ENCODE measurements at places on chromosomes 7 and 10. TPM values are rescaled to one million over a fixed set of nuclear protein-coding genes. Genes with fewer than 3 reads are reported as not detected.

DNA sequence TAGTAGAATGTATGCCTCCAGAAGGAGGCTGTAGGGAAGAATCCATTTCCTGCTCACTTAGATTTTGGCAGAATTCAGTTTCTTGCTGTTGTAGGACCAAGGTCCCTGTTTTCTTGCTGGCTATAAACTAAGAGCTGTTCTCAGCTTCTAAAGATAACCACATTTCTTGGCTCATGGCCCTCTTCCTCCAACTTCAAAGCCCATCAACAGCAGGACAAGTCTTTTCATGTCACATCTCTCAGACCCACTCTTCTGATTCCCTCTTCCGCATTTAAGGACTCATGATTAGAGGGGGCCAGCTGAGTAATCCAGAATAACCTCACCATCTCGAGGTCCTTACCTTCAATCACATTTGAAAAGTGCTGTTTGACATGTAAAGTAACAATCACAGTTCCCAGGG is 8.2 kb upstream of the LSM8 start:
- H3K4me1 ChIP-seq = no peaks in the 10 kb centered on the region
- no peaks in the 10 kb centered on the region for H3K27me3 ChIP-seq

DNA sequence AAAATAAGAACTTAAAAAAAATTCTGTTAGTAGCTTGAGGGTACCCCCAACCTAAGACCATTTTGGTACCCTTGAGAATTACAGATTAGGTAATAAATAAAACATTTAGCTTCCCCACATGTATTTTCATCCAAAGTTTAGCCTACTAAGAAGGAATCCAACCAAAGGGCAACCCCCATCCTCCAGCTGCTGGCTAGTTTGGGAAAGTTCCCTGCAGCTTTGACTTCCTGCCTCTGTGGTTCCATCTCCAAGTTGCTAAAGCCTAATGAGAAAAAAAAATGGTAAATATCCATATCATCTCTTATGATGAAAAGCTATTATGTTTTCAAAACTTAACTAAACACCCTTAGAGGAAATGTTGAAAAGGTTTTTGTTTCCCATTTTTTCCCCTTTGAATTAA is 547.2 kb downstream of the ANKRD7 start:
- H3K36me3 ChIP-seq = no peaks in the 10 kb centered on the region
- H3K4me1 ChIP-seq = no peaks in the 10 kb centered on the region
- no peak overlapping the region for H3K4me3 ChIP-seq
- H3K27me3 ChIP-seq = no peaks in the 10 kb centered on the region

The LIPN gene
- not detected for polyA plus RNA-seq

The TCAF2 gene
- 0.92 TPM for polyA plus RNA-seq

The ITGB8 gene
- 0.60 TPM for polyA plus RNA-seq

DNA sequence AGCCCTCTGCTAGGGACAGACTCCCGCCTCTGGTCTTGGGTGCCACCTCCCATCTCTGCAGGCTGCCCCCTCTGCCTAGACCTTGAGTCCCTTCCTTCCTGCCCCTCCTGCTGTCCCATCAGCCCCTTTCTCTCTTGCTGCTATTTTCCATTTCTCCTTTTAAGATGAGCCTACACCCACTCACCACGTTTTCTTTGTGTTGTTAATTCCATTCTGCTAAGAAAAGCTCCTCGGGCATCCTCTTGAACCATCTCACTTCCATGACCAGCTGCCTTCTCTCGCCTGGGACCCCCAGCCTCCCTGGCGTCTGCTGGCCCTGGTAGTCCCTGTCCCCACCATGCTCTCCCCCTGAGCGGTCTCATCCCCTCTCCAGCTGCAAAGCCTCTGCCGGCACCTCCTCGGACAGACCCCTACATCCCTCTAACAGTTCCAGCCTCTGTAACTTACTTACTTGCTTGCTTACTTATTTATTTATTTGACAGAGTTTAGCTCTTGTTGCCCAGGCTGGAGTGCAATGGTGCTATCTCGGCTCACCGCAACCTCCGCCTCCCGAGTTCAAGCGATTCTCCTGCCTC is 95.8 kb upstream of the SH2B2 start:
- no peaks in the 10 kb centered on the region for H3K27me3 ChIP-seq
- no peak for DNase-seq
- no peaks in the 10 kb centered on the region for H3K4me1 ChIP-seq
- H3K27ac ChIP-seq = no peak overlapping the region
- H3K36me3 ChIP-seq = peaks cover 26% of the 10 kb centered on the region

DNA sequence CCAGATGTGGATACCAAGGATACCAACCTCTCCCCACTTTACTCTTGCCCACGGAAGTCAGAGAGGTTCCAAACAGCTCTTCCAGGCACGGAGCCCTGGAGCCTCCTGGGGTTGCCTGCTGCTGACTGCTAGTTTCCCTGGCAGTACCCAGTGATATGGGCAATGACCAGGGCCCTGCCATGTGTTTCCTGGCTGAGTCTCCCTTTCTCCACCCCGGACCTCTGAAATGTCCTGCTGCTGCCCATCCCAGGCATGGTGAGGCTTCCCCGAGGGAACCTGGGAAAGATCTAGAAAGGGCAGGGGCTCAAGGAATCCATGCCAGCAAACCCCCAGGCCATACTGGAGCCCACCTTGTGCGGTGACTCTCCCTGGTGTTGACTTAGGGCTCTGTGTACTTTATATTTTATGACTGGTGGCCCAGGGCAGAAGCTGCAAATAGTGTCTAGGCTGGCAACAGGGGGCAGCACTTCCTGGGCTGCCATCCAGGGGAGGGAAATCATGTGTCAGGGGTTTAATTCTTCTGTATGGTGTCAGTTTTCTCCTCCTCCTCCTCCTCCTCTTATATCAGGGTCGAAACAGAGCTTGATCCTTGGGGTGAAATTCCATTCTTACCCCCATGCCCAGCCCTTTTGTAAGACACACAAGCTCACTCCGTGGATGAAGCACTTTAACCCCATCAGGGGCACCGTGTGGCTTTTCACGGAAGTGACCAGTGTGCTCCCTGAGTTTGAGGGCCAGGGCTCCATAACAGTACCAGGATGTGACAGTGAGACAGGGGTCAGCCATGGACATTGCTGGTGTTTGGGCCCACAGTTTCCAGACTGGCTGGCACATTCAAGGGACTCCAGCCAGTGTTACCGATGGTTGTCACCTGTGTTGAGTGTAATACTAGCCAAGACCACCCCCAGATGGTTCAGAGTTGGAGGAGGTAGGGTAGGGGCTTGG is 62.4 kb upstream of the GDF10 start:
- H3K27me3 ChIP-seq = no peaks in the 10 kb centered on the region
- H3K4me3 ChIP-seq = no peak overlapping the region
- no peaks in the 10 kb centered on the region for H3K36me3 ChIP-seq
- H3K4me1 ChIP-seq = no peaks in the 10 kb centered on the region
- H3K27ac ChIP-seq = no peak overlapping the region
- no peak for DNase-seq

The CXCL12 gene
- 43.5 TPM for polyA plus RNA-seq

DNA sequence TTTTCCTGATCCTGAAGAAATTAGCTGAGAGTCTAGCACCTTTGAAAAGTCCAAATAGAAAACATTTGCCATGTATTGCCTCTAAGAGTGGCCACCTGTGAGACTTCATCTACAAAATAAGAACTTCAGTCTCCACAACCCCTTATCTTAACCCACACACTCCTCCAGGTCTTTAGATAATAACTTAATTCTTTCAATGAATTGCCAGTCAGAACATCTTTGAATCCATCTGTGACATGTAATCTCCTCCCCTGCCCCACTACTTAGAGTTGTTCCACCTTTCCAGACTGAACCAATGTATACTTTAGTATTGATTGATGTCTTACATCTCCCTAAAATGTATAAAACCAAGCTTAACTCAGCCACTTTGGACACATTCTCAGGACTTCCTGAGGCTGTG is 84.4 kb upstream of the FAM171A1 start:
- H3K27ac ChIP-seq = no peak overlapping the region
- DNase-seq = no peak
- no peaks in the 10 kb centered on the region for H3K4me1 ChIP-seq
- H3K4me3 ChIP-seq = no peak overlapping the region

GRCh38 chr7:135745703-135746312 is 2.8 kb downstream of the FAM180A start:
- H3K27me3 ChIP-seq = no peaks in the 10 kb centered on the region
- H3K27ac ChIP-seq = peak overlapping the region; percentile 51

DNA sequence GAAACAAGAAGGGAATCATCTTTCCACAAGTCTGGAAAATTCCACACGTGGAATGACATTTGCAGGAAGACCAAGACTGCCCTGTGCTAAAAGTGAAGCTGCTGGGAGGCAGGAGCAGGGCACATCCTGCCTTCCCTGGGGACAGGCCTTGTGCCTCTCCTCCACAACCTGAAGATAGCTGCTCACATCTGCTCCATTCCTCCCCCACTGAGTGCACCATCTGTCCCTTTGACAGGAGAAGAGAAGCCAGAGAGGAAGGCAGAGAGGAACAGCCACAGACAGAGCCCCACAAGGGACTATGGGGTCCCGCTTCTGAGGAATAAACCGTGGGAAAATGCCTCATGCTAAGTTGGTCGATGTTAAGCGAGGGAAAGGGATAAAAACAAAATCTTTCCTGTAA is 15.9 kb upstream of the FAM171A1 start:
- H3K4me1 ChIP-seq = no peaks in the 10 kb centered on the region
- H3K4me3 ChIP-seq = no peak overlapping the region
- H3K27ac ChIP-seq = no peak overlapping the region

The SLC18A3 gene
- 0.98 TPM for polyA plus RNA-seq

- no peaks in the 10 kb centered on the region for H3K36me3 ChIP-seq
- no peak overlapping the region for H3K27ac ChIP-seq
- DNase-seq = no peak
- no peaks in the 10 kb centered on the region for H3K27me3 ChIP-seq
These were observed 30.2 kb upstream of the NME8 start for GRCh38 chr7:37817996-37818720.

GRCh38 chr7:90957883-90958282 is 306.4 kb upstream of the FZD1 start:
- peaks cover 17% of the 10 kb centered on the region for H3K4me1 ChIP-seq
- H3K27ac ChIP-seq = peak overlapping the region; percentile 14
- H3K4me3 ChIP-seq = no peak overlapping the region
- no peaks in the 10 kb centered on the region for H3K27me3 ChIP-seq

DNA sequence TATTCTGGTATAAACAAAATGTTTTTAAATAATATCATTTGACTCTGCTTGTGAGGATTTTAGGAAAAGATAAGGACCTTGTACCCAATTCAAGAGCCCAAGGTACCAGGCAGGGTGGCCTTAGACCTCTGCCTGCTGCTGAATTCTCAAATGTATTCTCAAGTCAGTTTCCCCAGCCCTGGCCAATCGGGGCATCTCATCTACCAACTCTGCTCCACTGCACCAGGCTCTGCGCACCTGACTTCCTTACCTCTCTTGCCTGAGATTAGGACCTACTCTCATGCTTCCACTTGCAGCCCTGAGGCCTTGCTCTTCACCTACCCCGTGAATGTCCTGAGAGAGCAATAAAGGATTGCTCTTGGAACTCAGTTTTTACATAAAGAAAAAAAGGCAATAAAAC is 69.6 kb upstream of the EZH2 start:
- DNase-seq = no peak
- no peaks in the 10 kb centered on the region for H3K4me1 ChIP-seq
- no peak overlapping the region for H3K27ac ChIP-seq
- no peaks in the 10 kb centered on the region for H3K27me3 ChIP-seq
- no peaks in the 10 kb centered on the region for H3K36me3 ChIP-seq
- H3K4me3 ChIP-seq = no peak overlapping the region

DNA sequence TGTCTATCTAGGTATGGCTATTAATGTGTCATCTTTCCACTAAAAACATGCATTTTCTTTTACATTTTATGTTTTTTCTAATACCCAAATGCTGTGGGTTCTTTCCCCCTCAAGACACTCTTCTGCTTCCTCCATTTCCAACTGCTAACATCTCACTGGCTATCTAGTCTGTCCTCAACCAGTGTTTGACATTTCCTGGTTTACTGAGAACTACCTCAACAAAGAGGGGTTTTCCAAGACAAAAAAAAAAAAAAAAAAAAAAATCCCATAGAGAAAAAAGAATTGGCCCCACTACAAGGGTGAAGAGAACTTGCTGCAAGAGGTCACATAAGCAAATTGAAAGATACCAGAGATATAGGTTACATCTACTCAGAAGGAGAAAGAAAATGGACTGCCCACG is 359.7 kb downstream of the CRPPA start:
- H3K4me1 ChIP-seq = peaks cover 17% of the 10 kb centered on the region
- no peaks in the 10 kb centered on the region for H3K27me3 ChIP-seq
- no peaks in the 10 kb centered on the region for H3K36me3 ChIP-seq
- DNase-seq = no peak
- H3K27ac ChIP-seq = no peak overlapping the region

- H3K27me3 ChIP-seq = no peaks in the 10 kb centered on the region
- no peaks in the 10 kb centered on the region for H3K36me3 ChIP-seq
- H3K4me3 ChIP-seq = no peak overlapping the region
- no peaks in the 10 kb centered on the region for H3K4me1 ChIP-seq
- no peak overlapping the region for H3K27ac ChIP-seq
- DNase-seq = no peak
These were observed 22.9 kb downstream of the STRIP2 start for GRCh38 chr7:129457101-129457500.

The ADAM12 gene
- polyA plus RNA-seq = under 0.01 TPM

The CACNB2 gene
- polyA plus RNA-seq = 2.4 TPM

- no peaks in the 10 kb centered on the region for H3K36me3 ChIP-seq
- no peak for DNase-seq
These were observed 127.6 kb upstream of the RHOBTB1 start for GRCh38 chr10:61071580-61071979.

GRCh38 chr7:4137552-4137951 is 544.5 kb upstream of the FOXK1 start:
- DNase-seq = peak; percentile 24
- no peak overlapping the region for H3K27ac ChIP-seq
- H3K4me1 ChIP-seq = no peaks in the 10 kb centered on the region

- no peak for DNase-seq
- H3K36me3 ChIP-seq = no peaks in the 10 kb centered on the region
These were observed 203.7 kb upstream of the PHYHIPL start for GRCh38 chr10:58972576-58973234.

All from sigmoid colon (tissue), 7 donors.